Lung (tissue), 17 donors: ENCODE measurements at places on chromosomes 13 and 19. TPM values are rescaled to one million over a fixed set of nuclear protein-coding genes. Genes with fewer than 3 reads are reported as not detected.

The CYP2A6 gene
- polyA plus RNA-seq: 0.57 TPM

The ICAM3 gene
- 56.1 TPM for polyA plus RNA-seq

The CCL25 gene
- not detected for polyA plus RNA-seq

The FGF22 gene
- polyA plus RNA-seq: 0.10 TPM

The YIPF2 gene
- 77.8 TPM for polyA plus RNA-seq

The FPR2 gene
- polyA plus RNA-seq: 234 TPM

The SIGLEC11 gene
- polyA plus RNA-seq: 1.3 TPM

The GJA3 gene
- polyA plus RNA-seq: 0.02 TPM
